ENCODE measurements at places on chromosomes 7 and 10. TPM values are rescaled to one million over a fixed set of nuclear protein-coding genes. Genes with fewer than 3 reads are reported as not detected.
A peak's percentile ranks its signal among the peaks of the same experiment; 100 is the strongest.

DNA sequence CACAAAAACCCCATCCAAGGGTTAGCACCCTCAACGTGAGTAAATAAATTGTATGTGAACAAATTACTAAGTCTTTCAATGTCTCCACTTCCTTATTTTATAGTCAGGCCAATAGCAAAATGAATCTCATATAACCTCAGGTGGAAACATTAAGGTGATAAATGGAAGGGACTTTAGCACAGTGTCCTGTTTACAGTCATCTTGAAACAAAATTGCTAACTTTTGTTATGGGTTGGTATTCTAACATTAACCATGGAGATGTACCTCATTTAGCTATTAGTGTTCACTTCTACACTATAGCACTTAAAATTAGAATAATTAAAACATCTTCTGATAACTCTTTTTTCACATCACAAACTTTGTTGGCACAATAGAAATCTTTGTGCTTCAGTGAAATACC is 255.8 kb upstream of the CNTNAP2 start:
- no peak for DNase-seq

GRCh38 chr10:123945325-123945920 is 53.8 kb upstream of the CPXM2 start:
- no peak for DNase-seq

GRCh38 chr10:117616179-117616578 is 73.6 kb downstream of the EMX2 start:
- peak; percentile 23 for DNase-seq

DNA sequence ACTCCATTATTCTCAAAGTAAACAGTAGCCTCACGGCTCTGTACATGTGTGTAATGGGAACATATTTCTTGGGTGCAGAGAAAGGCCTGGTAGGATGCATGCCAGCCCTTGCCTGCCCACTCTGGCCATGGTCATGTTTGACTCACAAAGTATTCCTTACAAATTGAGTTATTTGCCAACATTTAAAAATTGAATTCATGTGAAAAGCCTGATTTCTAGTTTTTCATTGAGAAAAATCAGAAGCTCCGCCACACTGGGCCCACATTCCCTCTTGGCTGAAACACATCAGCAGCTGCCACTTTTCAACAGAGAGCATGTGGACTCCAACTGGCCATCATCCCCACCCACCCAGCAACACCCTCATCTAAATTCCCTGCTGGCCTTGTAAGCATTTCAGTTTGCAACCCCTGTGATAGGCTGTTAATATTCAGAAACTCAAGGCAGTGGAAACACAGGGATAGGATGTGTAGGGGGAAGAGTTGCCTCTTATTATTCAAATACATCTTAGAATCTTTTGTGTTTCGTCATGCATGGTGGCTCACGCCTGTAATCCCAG is 40.9 kb downstream of the CDH23 start:
- DNase-seq: no peak

DNA sequence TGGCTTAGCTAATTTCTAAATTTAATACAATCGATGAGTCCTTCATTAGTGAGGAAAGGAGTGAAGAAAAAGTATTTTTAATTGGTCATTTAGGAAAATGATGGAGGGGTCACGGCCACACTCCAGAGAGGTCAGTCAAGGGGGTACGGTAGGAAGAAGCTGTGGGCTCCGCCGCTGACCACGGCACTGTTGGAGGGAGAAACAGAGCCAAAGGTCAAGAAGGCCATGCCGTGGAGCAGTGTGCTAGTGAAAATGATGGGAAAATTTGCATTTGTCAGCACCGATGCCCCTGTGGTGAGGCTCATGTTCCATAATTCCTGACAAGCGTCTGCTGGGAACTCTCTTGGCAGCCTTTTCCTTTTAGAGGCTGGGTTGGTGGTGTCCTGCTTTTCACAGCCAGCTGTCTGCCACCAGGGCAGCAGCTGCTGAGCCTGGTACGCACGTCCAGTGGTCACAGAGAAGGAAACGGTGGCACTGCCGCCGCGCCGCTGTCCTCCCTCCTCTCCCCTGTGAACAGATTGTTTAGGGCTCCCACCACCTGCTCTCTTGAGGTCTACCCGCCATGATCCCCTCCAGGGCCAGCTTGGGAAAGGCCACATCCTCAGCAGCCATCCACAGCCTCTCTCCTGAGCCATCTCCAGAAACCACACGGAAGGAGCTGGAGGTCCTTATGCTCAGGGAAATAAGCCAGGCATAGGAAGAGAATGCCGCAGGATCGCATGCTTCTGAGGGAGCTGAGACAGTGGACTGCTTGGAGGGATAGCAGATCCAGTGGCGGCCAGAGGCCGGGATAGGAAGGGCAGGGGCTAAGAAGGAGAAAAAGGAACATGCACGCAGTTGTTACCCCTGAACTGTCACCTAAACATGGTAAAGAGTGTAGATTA is 263.7 kb upstream of the PPP2R2D start:
- DNase-seq: no peak

DNA sequence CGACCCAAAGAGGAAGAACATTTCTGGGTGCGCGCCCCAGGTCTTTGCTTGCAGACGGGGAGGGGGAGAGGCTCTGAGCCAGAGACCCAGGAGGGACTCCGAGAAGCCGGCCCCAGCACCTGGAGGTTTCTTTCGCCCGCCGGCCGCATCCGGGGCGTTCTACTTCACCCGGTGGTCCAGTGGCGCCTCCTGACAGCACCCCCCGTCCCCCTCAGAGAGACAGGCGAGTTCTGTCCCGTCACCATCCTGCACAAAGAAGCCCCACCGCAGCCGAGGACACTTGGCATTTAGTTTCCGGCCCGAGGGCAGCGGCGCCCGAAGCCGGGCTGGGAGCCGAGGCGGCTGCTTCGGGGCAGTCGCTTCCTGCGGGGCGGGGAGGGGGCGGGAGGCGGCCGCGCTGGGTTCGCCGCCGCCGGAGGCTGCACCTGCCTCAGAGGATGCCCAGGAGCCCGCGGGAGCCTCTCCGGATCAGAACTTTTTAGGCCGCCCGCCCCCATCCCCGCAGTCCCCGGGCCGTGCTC is at the start of gene TMEM178B:
Gene TMEM178B, plus strand, starts transcription at position 424 of the 521 bp plus-strand sequence.
- no peak for DNase-seq

DNA sequence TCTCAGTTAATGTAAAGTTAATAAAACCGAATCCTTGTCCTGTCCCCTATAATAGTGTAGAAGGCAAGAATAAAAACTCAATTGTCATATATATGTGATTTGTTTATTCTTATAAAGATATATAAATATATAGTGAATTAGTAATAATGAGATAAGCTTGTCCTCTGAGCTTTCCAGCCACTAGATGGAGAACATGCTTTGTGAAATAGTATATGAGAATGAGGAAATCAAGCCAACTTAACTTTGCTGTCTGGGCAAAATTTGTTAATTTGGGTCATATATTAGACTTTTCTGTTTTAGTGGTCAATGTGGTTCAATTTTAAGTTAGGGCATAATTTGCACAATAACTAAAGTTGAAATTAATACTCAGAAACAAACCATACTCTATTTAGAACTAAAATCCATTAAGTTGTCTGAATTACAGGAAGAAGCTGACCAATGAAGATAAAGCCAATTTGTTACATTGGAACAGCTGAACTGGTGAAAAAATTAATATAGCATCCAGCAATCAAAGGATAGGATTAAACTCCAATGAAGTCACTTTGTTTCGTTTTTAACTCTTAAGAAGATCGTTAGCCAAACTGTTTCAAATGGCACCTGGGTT is 595.0 kb downstream of the ARL4A start:
- DNase-seq: no peak

DNA sequence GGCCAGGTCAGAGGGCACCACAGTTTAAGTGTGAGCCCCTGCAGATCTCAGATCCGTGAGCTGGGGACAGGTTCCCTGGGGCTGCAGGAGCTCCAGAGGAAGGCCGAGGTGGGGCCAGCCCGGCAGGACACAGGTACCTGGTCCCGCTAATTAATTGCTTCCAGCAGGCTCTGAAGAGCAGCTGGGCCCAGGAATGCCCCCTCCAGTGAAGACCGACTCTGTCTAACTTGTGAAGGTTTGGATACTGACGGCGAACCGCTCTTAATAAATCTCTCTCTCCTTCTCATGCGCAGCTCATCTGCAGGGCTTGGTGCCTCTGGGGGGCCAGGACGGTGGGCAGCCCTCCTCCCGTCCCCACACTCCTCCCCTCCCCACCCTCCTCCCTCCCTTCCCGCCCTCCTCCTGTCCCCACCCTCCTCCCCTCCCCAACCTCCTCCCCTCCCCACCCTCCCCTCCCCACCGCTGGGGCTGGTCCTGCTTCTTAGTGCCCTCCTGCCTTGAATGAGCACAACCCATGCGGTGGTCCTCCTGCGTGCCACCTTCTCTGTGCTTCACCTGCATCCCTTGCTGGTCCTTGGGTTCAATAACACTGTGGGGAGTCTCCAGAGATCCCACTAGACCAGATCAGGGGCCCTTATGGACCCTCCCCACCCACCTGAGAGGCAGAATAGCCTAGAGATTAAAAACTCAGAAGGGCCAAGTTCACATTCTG is 38.3 kb downstream of the PDGFA start:
- no peak for DNase-seq

GRCh38 chr7:30390736-30391636 is 87.6 kb downstream of the NOD1 start:
- no peak for DNase-seq

DNA sequence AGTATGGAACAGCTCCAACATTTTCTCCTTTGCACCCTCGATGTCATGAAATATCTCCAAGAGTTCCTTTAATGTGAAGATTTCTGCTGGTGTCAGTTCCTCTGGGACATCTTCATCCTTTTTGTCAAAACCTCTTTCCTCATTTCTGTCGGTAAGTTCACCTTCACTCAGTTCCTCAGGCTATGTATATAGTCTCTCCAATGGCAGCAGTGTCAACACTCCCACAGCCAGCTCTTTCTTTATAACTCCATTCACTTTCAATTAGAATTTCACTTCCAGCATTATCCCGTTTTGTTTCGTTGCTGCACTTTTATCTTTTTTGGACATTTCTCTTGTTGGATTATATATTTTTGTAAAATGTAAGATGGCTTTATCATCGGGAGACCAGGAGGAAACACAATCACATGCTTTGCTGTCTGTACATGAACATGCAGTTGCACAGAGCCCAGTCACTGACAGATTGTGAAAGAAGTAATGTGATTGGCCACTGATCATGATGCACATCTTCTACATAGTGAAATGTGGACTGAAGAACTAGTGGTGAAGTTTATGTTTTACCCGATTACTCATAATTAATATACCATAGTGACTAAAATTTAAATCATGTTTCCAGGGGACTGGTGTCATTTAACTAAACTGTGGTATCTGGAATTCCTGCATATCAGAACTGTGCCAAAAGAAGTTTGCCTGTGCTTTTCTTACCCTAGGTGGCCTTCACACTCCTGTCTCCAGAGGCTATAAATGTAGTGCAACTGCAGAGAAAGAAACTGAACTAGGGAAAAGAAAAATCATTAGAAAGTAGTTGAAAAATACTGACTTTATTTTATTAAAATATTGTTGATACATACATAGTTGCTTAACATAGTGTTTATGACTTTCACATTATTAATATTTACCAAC is 289.6 kb downstream of the PPP1R3A start:
- DNase-seq: no peak

GRCh38 chr7:1918881-1919525 is 248.9 kb downstream of the ELFN1 start:
- no peak for DNase-seq

GRCh38 chr7:22447008-22447407 is 53.0 kb downstream of the STEAP1B start:
- DNase-seq: no peak

GRCh38 chr10:52318822-52319464 is 4.9 kb downstream of the DKK1 start:
- DNase-seq: no peak

DNA sequence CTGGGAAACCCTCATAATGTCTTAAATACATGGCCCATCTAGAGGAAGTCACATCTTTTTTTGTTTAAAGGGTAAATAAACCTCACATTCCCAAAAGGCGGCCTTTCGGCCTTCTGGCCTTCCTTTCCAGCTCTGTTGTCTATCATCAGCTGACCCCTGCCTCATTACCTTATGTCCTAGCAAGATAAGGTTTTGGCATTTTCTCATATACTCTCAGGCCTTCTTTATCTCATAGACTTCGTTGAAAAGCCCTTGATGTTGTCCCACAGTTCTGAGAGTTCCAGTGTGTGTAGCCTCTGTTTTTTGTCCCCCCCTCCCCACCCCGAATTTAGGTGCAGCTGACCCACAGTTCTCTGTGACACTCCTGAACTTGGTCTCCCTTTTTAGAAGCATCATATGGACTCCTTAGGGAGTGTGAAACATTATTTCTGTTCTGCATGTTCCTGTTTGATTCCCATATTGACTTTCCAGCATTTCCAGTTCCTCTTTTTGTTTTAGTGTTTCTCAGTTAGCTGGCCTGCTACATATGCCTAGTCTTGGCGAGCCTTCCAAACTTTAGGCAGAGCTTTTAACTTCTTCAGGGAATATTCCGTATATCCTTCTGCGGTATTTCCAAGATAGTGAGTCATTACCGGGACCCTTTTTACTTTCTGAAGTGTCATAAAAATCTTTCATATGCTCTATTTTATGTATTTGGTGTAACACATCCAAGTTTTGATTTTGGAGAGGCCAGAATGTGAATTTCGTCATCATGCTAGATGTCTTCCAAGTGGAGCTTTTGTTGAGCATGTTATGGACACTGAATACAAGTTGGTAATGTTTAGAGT is 138.5 kb downstream of the LRRC4 start:
- no peak for DNase-seq

DNA sequence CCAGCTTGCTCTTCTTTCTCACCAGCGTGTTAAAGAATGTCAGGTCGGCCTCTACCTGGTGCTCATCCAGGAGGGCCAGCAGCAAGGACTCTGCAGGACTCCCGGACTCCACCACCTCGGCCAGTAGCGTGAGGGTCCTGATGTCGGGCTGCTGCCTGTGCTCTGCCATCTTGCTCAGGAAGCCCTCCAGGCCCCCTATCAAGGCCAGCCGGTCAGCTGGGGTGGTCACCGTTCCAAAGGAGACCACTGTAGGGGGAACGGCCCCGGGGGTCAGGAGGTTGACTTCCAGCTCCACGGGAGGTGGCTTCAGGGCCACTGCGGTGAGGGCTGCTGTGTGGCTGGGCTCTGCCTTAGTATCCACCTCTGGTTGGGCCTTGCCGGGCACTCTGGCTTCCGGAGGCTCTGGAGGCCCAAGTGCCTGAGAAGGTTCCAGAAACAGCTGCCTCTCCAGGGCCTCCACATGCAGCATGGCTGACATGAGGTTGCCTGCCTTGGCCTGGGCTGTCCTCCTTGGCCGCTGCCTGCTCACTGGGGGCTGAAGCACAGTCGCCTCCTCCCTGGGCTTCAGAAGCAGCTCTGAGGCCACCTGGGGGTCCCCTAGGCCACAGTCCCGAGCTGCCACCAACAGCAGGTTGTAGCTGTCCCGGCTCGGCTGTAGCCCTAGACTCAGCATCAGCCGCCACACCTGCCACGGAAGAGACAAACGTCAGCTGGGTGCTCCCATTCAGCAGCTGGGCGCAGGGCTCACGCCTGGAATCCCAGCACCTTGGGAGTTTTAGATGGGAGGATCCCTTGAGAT is 13.5 kb downstream of the PTCD1 start:
- no peak for DNase-seq

The VDAC2 gene
- 178 TPM for total RNA-seq

The TCAF1 gene
- 14.1 TPM for total RNA-seq

The POLR2J2 gene
- total RNA-seq: 11.4 TPM

The NEUROG3 gene
- not detected for total RNA-seq

The FAM237B gene
- total RNA-seq: not detected

The CASTOR2 gene
- 1.1 TPM for total RNA-seq

The EVX1 gene
- total RNA-seq: not detected

The OR2A42 gene
- total RNA-seq: not detected

The SMKR1 gene
- total RNA-seq: 1.3 TPM

All from GM12878 (cell line).